ENCODE measurements at places on chromosomes 2 and 18. TPM values are rescaled to one million over a fixed set of nuclear protein-coding genes. Genes with fewer than 3 reads are reported as not detected.

The CHRNG gene
- total RNA-seq, result not detected

The TMEM17 gene
- 1.3 TPM for total RNA-seq

The DUSP19 gene
- 1.4 TPM for total RNA-seq

The CAPN14 gene
- total RNA-seq, result under 0.01 TPM

The SP3 gene
- 136 TPM for total RNA-seq

The DPP10 gene
- not detected for total RNA-seq

The CCDC150 gene
- total RNA-seq, result 3.8 TPM

GRCh38 chr2:108492364-108492763 lies 41.9 kb upstream of the LIMS1 start:
- no peak overlapping the region for H3K4me3 ChIP-seq
- no peak overlapping the region for H3K27ac ChIP-seq
- H3K4me1 ChIP-seq, result peaks cover 3% of the 10 kb centered on the region
- no peaks in the 10 kb centered on the region for H3K27me3 ChIP-seq
- DNase-seq, result peak; percentile 94

DNA sequence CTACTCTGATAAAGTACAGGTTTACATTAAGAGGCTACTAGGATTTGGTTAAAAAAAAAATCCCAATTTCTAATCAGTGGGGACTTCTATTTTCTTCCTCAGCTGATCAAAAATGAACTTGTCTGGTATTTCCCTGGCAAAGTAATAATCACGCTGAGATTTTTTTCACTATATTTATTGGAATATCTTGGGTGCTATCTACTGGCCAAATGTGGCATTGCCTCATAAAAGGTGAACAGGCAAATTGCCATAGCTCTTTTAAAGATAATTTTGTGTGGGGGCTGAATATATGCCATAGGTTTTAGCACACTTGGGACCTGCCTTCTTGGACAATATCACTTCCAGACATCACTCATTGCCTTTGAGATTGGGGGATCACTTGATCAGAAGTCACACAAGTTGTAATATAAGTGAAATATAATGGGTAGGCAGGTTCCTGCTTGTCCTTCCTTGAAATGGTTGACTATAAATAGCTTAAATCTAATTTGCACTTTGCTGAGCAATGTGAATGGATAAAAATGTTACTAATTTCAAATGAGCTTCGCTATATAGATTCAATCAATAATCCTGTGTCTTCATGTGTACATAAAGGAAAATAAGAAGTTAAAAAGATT lies 7.0 kb upstream of the NXPH2 start:
- peaks cover 2% of the 10 kb centered on the region for H3K27me3 ChIP-seq
- DNase-seq, result peak; percentile 37
- H3K4me1 ChIP-seq, result no peaks in the 10 kb centered on the region
- no peak overlapping the region for H3K4me3 ChIP-seq
- no peaks in the 10 kb centered on the region for H3K36me3 ChIP-seq

- DNase-seq, result no peak
- no peak overlapping the region for H3K27ac ChIP-seq
- no peaks in the 10 kb centered on the region for H3K36me3 ChIP-seq
- no peak overlapping the region for H3K4me3 ChIP-seq
Observed at GRCh38 chr2:101545950-101546349, 71.0 kb upstream of the RFX8 start.

- DNase-seq, result no peak
- no peaks in the 10 kb centered on the region for H3K27me3 ChIP-seq
- H3K27ac ChIP-seq, result no peak overlapping the region
- no peak overlapping the region for H3K4me3 ChIP-seq
- no peaks in the 10 kb centered on the region for H3K36me3 ChIP-seq
Observed at GRCh38 chr2:179449010-179449409, 184.4 kb upstream of the SESTD1 start.

- DNase-seq, result peak; percentile 89
- no peak overlapping the region for H3K4me3 ChIP-seq
- no peaks in the 10 kb centered on the region for H3K27me3 ChIP-seq
- no peak overlapping the region for H3K27ac ChIP-seq
- H3K4me1 ChIP-seq, result peaks cover 12% of the 10 kb centered on the region
Observed at GRCh38 chr2:190835303-190835930, 45.2 kb upstream of the GLS start.

DNA sequence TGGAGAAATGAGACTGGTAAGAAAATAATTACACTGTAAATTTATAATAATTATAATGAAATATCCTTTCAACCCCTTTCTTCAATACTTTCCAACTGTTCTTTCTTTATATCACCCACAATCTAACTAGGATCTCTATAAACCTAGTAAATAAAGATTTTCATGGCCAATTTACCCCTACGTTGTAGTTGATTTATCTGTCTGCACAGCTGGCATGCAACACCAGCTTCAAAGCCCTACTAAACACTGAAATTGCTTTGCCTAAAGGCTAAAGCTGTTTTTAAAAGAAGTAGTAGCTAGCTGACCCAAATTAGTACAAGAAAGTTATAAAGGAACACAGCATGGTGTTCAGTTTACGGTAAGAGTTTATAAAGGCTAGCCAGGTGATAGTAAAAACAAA lies 140.1 kb downstream of the NOL4 start:
- DNase-seq, result no peak
- H3K27me3 ChIP-seq, result no peaks in the 10 kb centered on the region
- H3K4me3 ChIP-seq, result no peak overlapping the region
- H3K27ac ChIP-seq, result no peak overlapping the region
- no peaks in the 10 kb centered on the region for H3K36me3 ChIP-seq
- H3K4me1 ChIP-seq, result no peaks in the 10 kb centered on the region

GRCh38 chr2:63545023-63545422 lies 43.3 kb downstream of the WDPCP start:
- no peaks in the 10 kb centered on the region for H3K4me1 ChIP-seq
- no peak overlapping the region for H3K4me3 ChIP-seq
- no peak for DNase-seq
- H3K27me3 ChIP-seq, result no peaks in the 10 kb centered on the region
- no peak overlapping the region for H3K27ac ChIP-seq
- no peaks in the 10 kb centered on the region for H3K36me3 ChIP-seq

- H3K36me3 ChIP-seq, result no peaks in the 10 kb centered on the region
- H3K27ac ChIP-seq, result no peak overlapping the region
- no peak for DNase-seq
Observed at GRCh38 chr2:55176094-55176415, 56.0 kb downstream of the CLHC1 start.

DNA sequence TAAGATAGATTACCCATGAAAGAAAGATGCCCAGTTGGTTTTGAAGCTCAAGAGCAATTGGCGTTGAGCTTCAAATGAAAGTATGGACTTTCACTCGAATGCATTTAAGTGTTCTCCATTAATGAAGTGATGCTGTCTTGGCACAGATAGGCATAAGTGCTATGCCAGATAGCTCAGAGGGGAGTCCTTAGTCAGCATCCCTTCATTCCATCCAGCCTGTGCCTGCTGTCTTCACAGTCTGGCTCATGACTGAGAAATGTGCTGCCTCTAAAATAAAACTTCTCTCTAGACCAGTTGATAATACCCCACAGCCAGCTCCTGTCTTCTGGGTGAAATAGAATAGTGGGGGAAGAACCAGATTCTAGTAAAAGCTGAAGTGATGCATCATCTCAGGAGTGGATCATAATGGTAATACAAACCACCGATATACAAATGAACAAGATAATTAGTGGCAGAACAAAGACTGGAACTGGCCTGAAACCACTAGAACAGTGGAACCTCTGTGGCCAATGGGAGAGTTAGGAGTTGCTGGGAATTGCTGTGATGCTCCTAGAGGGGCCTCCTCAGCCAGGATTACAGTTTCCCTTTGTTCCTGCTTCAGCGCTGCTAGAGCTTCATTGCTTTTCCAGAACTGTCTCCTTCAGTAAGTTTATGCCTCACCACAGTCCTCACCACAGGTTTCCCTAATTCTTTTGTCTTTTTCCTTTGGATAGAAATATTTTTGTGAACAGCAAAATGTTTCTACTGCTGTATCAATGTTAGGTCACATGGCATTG lies 359.3 kb downstream of the KIAA1328 start:
- H3K27me3 ChIP-seq, result no peaks in the 10 kb centered on the region
- no peaks in the 10 kb centered on the region for H3K4me1 ChIP-seq
- no peaks in the 10 kb centered on the region for H3K36me3 ChIP-seq
- DNase-seq, result peak; percentile 4
- H3K4me3 ChIP-seq, result no peak overlapping the region

- H3K27ac ChIP-seq, result no peak overlapping the region
- no peak for DNase-seq
- no peaks in the 10 kb centered on the region for H3K4me1 ChIP-seq
- H3K27me3 ChIP-seq, result no peaks in the 10 kb centered on the region
Observed at GRCh38 chr2:45712570-45712969, 61.1 kb downstream of the PRKCE start.

DNA sequence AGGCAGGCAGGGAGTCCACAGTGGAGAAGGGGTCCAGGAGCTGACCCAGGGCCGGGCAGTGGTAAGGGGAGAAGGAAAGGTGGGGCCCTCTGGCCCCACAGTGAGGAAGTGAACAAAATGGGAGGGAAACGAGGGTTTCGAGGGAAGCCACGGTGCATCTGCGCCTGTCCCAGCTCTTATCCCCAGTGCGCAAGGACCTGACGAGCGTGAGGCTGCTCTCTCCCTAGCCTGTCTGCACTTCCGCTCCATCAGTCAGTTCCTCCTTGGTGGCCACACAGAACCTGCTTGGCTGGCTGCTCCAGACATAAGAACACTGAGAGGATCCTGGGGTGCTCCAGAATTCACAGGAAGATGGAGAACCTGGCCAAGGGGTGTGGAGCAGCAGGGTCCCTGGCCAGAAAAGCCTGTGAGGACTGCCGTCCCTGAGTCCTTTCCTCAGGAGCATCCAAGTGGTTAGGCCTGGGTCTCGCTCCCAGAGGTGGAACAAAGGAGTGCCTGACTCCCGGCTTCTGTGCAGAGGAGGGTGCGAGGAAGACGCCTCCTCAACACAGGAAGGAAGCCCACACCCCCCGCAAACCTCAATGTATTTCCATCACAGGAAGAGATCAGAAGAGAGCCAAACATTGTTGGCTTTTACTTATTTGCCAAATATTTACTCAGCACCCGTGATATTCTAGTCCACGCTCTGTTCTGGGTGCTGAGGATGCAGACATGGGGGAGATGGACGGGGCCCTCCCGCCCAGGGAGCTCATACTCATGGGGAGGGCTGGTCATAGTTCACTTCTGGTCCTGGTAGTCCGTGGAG lies 43.7 kb upstream of the SEMA4C start:
- H3K36me3 ChIP-seq, result no peaks in the 10 kb centered on the region
- no peak overlapping the region for H3K27ac ChIP-seq
- peaks cover 16% of the 10 kb centered on the region for H3K27me3 ChIP-seq
- DNase-seq, result no peak
- H3K4me3 ChIP-seq, result no peak overlapping the region

GRCh38 chr2:42569883-42570282 lies 1.5 kb downstream of the MTA3 start:
- peaks cover 11% of the 10 kb centered on the region for H3K36me3 ChIP-seq
- H3K27me3 ChIP-seq, result no peaks in the 10 kb centered on the region

DNA sequence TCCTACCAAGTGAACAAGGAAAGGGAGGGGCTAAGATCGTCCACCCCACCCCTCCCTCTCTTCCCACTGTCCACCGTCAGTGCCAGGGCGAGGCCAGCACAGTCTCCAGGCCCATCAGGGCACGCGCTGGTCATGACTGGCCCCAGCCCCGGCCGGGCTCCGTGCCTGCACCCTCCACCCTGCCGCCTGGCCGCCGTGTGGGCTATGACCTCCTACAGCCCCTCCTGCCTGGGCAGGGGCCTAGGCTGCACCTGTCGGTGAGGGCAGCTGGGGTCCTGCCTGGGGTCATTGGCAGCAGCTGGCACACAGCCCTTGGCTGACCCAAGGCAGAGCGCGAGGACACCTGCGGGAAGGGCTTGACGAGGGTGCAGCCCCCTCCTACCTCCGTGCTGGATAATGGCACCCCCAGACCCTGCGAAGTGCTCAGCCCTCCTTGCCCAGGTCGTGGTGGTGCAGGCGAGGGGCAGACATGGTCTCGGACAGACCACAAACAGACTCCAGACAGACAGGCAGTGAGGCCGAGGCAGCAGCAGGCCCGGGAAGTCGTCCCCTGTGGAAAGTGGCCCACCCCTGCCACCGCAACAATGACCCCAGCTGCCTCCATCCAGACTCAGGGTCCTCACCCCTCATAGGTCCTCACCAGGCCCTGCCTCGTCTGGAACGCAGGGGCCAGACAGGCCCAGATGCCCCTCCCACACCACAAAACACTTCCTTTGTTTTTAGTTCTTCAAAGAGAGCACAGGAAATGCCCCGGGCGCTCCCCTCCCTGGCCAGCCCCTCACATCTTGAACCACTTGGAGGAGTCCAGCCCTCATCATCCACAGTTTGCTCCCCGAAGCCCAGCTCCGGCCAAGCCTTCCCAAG lies 43.1 kb upstream of the GPC1 start:
- H3K4me1 ChIP-seq, result peaks cover 10% of the 10 kb centered on the region
- no peak for DNase-seq
- H3K27me3 ChIP-seq, result no peaks in the 10 kb centered on the region
- no peak overlapping the region for H3K4me3 ChIP-seq
- no peak overlapping the region for H3K27ac ChIP-seq
- no peaks in the 10 kb centered on the region for H3K36me3 ChIP-seq

GRCh38 chr2:10844097-10844496 lies 31.5 kb upstream of the PDIA6 start:
- no peaks in the 10 kb centered on the region for H3K4me1 ChIP-seq
- peaks cover 11% of the 10 kb centered on the region for H3K27me3 ChIP-seq
- no peak overlapping the region for H3K4me3 ChIP-seq
- no peak overlapping the region for H3K27ac ChIP-seq
- no peaks in the 10 kb centered on the region for H3K36me3 ChIP-seq

DNA sequence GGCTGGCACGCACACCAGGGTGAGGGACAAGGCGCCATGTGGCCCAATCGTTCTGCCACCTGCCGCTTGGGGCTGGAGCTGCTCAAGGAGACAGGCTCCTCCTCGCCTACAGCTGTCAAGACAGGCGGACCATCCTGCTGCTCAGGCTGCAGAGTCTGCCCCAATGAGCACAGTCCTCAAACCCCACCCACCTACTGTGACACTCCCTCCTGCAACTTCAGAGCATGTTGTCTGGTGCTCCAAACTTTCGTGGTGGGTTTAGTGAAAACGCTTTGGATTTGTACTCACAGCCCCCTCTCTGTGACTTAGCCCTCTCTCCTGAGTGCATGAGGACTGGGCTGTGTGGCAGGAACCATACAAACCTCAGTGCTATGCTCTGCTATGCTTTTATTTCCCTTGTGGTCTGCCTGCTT lies 23.2 kb upstream of the SLC35F6 start:
- DNase-seq, result peak; percentile 22
- H3K36me3 ChIP-seq, result no peaks in the 10 kb centered on the region
- peaks cover 7% of the 10 kb centered on the region for H3K27me3 ChIP-seq

DNA sequence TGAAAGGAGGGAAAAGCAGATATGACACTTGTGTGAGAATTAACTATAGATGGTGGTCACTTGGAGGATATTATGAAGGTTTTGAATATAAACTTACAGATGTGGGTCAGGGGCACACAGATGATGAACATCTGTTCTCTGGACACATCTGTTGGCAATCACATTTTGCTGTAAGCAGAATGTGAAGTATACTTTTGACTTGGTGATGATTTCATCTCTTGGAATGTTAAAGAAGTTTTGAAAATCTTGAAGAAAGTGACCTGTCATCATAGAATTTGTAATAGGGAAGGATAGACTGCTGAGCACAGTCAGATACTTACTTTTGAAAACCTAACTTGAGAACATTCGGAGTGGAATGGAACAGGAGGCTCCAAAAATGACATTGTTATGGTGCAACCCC lies 40.2 kb downstream of the PIKFYVE start:
- H3K27ac ChIP-seq, result no peak overlapping the region
- DNase-seq, result peak; percentile 74
- no peaks in the 10 kb centered on the region for H3K27me3 ChIP-seq
- no peak overlapping the region for H3K4me3 ChIP-seq
- peaks cover 18% of the 10 kb centered on the region for H3K36me3 ChIP-seq
- no peaks in the 10 kb centered on the region for H3K4me1 ChIP-seq

All from IMR-90 (cell line).